ENCODE measurements at places on chromosomes 3 and 15.

DNA sequence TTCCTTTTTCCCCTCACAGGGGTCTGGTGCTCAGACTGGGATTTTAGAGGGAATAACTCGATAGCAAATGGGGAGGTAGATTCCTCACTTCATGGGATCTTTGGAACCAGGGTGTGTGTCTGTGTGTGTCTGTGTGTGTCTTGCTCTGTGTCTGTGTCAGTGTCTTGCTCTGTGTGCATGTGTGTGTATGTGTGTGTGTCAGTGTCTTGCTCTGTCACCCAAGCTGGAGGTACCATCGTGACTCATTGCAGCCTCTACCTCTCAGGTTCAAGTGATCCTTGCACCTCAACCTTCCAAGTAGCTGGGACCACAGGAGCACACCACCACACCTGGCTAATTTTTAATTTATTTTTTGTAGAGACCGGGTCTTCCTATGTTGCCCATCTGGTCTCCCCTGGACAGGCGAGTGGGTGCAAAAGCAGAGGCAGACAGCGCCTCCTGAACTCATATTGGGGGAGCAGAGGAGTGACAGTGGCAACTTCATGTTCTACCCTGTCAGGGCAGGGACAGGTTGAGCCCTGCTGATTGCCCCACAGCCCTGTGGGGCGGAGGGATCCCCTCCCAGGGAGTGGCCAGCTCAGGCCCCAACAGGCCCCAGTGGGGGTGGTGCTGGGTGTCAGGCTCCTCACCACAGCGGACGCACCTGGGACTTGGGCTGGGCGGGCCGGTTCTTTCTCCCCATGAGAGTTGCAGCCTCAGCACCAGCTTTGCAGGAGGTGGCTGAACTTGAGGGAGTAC, 10.4 kb upstream of the SEMA4B start:
- H3K27me3 ChIP-seq = no peaks in the 10 kb centered on the region
- no peak for DNase-seq
- H3K36me3 ChIP-seq = no peaks in the 10 kb centered on the region

DNA sequence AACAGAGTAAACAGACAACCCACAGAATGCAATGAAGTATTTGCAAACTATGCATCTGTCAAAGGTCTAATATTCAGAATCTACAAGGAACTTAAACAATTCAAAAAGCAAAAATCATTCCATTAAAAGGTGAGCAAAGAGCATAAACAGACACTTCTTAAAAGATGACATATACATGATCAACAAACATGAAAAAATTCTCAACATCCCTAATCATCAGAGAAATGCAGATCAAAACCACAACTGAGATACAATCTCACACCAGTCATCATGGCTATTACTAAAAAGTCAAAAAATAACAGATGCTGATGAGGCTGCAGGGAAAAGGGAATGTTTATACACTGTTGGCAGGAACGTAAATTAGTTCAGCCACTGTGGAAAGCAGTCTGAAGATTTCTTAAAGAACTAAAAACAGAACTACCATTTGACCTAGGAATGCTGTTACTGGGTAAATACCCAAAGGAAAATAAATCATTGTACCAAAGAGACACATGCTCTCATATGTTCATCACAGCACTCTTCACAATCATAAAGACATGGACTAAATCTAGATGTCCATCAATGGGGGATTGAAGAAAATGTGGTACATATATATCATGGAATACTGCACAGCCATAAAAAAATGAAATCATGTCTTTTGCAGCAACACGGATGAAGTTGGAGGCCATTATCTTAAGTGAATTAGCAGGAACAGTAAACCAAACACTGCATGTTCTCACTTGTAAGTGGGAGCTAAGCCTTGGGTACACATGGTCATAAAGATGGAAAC, 393.3 kb upstream of the CBLB start:
- H3K27ac ChIP-seq = no peak overlapping the region
- H3K27me3 ChIP-seq = no peaks in the 10 kb centered on the region
- H3K36me3 ChIP-seq = no peaks in the 10 kb centered on the region
- DNase-seq = no peak
- H3K4me1 ChIP-seq = no peaks in the 10 kb centered on the region

DNA sequence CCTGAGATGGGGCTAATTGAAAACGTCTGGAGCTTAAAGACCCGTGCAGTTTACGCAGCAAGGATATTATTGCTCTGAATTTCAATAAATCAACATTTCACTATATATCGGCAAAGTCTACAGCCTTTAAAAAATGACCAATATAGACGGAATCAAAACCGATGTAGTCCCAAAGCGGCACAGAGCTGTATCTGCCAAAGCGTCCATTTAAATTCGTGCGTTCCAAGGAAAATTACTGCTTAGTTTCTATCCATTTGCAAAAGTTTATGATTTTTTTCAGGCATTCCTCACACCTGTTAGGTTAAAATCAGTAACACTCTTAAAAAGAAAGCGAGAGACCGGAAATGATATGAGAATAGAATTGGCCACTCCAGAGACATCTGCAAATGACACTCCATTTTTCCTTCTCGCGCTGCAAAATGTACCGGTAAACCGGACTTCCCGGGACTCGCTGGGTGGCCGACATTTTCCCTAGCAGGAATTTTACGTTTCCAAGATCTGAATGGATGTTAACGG, 777 bp upstream of the EIF4A2 start:
- H3K4me3 ChIP-seq = peak overlapping the region; percentile 86
- H3K36me3 ChIP-seq = peaks cover 35% of the 10 kb centered on the region
- H3K27ac ChIP-seq = peak overlapping the region; percentile 98
- no peaks in the 10 kb centered on the region for H3K27me3 ChIP-seq

DNA sequence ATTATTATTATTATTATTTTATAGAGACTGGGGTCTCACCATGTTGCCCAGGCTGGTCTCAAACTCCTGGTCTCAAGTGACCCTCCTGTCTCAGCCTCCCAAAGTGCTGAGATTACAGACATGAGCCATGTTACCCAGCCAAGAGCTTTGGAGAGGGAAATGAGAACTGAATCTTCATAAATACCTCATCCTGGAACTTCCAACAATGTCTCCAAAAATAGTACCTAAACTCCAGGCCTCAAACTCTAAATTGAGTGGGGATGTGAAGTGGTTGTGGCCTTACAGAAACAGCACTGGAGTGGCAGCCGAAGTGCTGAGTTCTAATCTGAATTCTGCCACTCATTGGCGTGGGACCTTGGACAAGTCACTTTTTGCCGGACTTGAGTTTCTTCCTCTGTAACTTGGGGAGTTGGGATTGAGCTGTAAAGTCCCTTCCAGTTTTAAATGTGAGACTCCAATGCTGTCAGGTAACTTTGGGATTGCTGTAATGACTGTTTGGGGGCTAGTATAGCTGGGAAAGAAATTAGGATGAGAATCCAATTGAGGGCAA, 10.0 kb upstream of the SRP14 start:
- no peak overlapping the region for H3K4me3 ChIP-seq
- H3K36me3 ChIP-seq = no peaks in the 10 kb centered on the region
- H3K4me1 ChIP-seq = peaks cover 64% of the 10 kb centered on the region
- H3K27me3 ChIP-seq = no peaks in the 10 kb centered on the region

DNA sequence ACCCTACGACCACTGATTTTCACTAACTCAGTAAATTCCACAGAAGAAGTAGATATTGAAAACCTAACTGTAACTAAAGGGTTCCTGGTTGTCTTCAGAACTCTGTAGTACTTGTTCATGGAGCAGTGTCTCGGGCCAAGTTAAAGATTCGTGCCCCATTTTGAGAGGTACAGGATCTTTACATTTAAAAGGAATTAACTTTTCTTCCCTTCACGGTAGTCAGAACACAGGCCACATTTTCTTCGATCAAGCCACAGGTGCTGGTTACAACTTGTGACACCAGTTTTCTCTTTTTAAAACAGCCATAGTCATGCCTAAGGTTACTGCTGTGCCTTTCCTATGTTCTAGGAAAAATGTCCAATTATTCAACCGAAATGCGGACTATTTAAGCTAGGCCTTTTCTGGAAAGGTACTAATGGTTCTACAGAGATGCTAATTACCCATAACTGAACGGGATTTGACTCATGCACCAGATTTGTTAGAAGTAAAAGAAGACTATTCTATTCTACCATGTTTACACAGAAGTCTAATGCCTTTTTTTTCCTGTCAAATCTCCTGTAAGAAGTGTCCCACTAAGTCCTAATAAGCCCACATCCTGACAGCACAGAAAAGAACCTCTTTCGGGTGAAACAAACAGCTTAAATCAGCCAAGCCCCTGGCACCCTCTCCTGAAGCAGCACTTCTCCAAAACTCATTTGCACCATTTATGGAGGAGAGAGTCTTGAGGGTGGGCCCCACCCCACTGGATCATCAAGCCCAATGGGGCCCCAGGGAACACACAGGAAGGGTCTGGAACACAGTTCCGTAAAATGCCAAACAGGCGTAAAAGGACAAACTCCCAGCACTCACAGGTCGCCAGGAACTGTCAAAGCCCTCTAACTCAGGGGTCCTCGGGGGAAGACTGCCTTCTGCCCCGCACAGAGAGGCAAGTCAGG, 1.9 kb downstream of the LRIG1 start:
- no peak for DNase-seq
- peak overlapping the region; percentile 48 for H3K4me3 ChIP-seq
- peak overlapping the region; percentile 23 for H3K27ac ChIP-seq

DNA sequence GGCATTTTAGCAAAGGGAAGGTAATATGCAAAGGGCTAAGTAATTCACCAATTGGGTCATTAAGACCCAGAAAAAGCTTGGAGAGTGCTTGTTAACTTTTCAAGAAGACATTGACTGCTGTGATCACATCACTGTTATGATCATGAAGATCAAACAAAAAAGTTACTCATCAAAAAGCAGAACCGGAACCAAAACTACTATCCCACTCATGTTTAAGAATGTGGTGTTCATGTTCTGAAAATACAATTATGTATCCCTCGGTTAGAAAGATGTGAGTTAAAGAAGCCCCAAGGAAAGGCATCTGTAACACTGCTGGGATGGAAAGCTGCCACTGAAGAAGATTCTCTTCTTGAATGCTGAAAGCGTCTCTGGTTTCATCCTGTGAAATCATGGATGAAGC, 32.6 kb downstream of the BBX start:
- no peak overlapping the region for H3K27ac ChIP-seq
- H3K27me3 ChIP-seq = no peaks in the 10 kb centered on the region
- H3K4me1 ChIP-seq = peaks cover 12% of the 10 kb centered on the region
- no peak overlapping the region for H3K4me3 ChIP-seq

- H3K4me1 ChIP-seq = no peaks in the 10 kb centered on the region
- no peak overlapping the region for H3K27ac ChIP-seq
- no peak for DNase-seq
- H3K27me3 ChIP-seq = no peaks in the 10 kb centered on the region
- no peaks in the 10 kb centered on the region for H3K36me3 ChIP-seq
- no peak overlapping the region for H3K4me3 ChIP-seq
These were observed 149.8 kb downstream of the FNDC3B start for GRCh38 chr3:172189213-172189612.

GRCh38 chr3:76321614-76322013, 536.3 kb upstream of the ZNF717 start:
- no peak for DNase-seq
- no peak overlapping the region for H3K27ac ChIP-seq
- no peaks in the 10 kb centered on the region for H3K36me3 ChIP-seq
- H3K4me3 ChIP-seq = no peak overlapping the region
- no peaks in the 10 kb centered on the region for H3K4me1 ChIP-seq

DNA sequence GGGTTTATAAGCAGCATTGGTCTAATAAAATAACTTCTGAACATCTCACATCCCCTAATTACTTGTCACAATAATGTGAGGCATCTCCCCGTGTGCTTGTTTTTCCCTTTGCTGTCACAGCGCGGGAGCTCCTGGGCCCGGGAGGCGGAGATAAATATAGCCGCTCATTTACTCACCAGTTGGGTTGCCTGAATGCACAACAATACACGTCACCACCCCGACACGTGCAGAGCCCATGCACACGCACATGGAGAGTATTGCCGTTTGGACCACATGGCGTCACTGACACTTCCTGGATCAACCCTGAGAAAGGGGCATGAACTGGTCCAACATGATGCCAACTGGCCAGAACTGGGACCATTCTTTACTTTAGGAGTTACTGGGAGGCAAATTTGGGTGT, 76.2 kb downstream of the MRPL46 start:
- no peaks in the 10 kb centered on the region for H3K36me3 ChIP-seq
- H3K4me3 ChIP-seq = no peak overlapping the region
- H3K27ac ChIP-seq = no peak overlapping the region
- no peaks in the 10 kb centered on the region for H3K27me3 ChIP-seq
- no peak for DNase-seq

- no peak overlapping the region for H3K27ac ChIP-seq
- DNase-seq = no peak
- no peak overlapping the region for H3K4me3 ChIP-seq
- H3K27me3 ChIP-seq = no peaks in the 10 kb centered on the region
- H3K4me1 ChIP-seq = no peaks in the 10 kb centered on the region
These were observed 183.8 kb downstream of the OPA1 start for GRCh38 chr3:193776626-193777358.

- H3K27ac ChIP-seq = no peak overlapping the region
- no peak for DNase-seq
- H3K4me3 ChIP-seq = no peak overlapping the region
- H3K4me1 ChIP-seq = no peaks in the 10 kb centered on the region
- no peaks in the 10 kb centered on the region for H3K27me3 ChIP-seq
These were observed 1001.0 kb downstream of the FHIT start for GRCh38 chr3:60250206-60250605.

DNA sequence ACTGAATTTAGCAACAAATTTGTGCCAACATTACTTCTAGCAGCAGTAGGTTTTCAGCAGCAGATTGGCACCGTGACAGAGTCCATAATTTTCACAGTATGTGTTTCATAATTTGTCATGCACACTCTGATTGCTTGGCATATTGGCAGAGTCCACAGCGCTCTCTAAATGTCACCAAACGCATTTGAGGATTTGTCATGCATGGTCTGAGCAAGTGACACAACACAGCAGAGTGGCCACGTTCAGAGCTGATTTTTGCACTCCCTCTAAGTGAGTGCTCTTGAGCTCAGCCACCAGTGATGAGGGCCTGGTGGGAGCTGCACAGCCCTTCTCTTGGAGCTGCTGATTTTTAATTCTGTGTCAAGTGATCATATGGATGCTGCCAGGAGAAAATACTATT, 1270.8 kb downstream of the ROBO1 start:
- no peak overlapping the region for H3K27ac ChIP-seq
- H3K4me3 ChIP-seq = no peak overlapping the region
- H3K27me3 ChIP-seq = no peaks in the 10 kb centered on the region
- DNase-seq = no peak
- no peaks in the 10 kb centered on the region for H3K4me1 ChIP-seq

DNA sequence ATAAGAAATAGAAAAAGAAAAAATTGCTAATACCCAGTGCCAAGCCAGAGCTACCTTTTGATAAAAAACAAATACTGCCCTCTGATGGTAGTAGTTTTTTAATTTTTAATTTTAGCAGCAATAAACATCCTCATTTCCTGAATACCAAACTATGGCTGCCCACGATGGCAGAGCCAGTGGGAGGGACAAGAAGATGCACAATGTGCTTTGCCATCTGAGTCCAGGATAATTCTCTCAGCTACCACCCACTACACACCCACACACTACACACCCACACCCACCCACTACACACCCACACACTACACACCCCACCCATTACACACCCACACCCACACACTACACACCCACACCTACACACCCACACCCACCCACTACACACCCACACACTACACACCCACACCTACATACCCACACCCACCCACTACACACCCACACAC, 17.8 kb downstream of the CEP19 start:
- no peak overlapping the region for H3K4me3 ChIP-seq
- peak; percentile 48 for DNase-seq
- H3K4me1 ChIP-seq = peaks cover 12% of the 10 kb centered on the region
- H3K27me3 ChIP-seq = no peaks in the 10 kb centered on the region
- no peaks in the 10 kb centered on the region for H3K36me3 ChIP-seq

- H3K4me1 ChIP-seq = no peaks in the 10 kb centered on the region
- no peak for DNase-seq
- no peak overlapping the region for H3K27ac ChIP-seq
- no peak overlapping the region for H3K4me3 ChIP-seq
- H3K36me3 ChIP-seq = no peaks in the 10 kb centered on the region
These were observed 22.4 kb downstream of the FBXW12 start for GRCh38 chr3:48394391-48394790.

Data from CD4-positive, alpha-beta memory T cell (primary cell).